ENCODE measurements at places on chromosomes 1 and 21. TPM values are rescaled to one million over a fixed set of nuclear protein-coding genes. Genes with fewer than 3 reads are reported as not detected.

DNA sequence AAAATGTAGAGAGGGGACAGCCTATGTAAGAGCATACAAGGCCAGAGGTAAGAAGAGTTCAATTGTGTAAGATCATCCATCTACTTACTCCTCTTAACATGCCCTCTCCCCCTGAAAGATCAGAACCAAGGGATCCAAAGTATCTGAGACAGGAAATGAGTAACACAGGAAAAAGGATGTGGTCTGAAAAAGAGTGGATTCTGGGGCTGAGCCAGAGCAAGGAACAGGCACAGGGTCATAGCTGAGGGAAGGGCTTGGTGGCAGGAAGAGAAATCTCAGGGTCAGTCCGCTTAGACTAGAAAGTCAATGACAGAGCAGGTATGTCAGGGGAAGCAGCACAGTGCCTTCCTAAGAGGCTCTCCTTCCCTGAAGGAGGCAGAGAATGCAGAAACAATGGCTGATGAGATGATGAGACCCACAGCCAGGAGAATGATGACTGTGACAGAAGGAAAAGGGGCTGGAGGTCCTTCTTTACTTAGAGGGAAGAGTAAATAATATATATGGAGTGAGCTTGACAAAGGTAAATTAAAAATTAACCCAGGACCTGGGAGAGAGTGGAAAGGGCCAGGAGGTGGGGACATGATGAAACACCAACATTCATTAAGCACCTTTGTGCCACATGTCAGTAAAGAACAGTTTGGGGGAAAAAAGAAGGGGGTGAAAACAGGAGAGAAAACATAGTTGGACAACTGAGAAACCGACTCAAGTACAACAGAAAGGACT, 26.2 kb upstream of the A3GALT2 start:
- DNase-seq, result no peak

DNA sequence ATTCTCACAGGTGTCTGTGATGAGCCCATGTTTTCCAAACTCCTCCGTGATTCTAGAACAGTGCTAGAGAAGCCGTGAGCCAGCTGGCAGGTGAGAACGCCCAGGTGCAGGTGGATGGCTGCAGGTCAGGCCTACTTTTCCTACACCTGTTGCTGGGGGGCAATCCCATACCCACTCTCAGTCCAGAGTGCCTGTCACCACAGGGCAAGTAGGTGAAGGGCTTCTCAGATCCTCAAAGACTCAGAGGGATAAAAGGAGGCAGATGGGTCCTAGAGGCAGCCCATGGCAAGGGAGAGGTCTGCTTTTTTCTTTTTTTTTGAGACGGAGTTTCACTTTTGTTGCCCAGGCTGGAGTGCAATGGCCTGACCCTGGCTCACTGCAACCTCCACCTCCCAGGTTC, 50.7 kb upstream of the H6PD start:
- DNase-seq, result no peak

The KDM5B gene
- 14.6 TPM for total RNA-seq

DNA sequence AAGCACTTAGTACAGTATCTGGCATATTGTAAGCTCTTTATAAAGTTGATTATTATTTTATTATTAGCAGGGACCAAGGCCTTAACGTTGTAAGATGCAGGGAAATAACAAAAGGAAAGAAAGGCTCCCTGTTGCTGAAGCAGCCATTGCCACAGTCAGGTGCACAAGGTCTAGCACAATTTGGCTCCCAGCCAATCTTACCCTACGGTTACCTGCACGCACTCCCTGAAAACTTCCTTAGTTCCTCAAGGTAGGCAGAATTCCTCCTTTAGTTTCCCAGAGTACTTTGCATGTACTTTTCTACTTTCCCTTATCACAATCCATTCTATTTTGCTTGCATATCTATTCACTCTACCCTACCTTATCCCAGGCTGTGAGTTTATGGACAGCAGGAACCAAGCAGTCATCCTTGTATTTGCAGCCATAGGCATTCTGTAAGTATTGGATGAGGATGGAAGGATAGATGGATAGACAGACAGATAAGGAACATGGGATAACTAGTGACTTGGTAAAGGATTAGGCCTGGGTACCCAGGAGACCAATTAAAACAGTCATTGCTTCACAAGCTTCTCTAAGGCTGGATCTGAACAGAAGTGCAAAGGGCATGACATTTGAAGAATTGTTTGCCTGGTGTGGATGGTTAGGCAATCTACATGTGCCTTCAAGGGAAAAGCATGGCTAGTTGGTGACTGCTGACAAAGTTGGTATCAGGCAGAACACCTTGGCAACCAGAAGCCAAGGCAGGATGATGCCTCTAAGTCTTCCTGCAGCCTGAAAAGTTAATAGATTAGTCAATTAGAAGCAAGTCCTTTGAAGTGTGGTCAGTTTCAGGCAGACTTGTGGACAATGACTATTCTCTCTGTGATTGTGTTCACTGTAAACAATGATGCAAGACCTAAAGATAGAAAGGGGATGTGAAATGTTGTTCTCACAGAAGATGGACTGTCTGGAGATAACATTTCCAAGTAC, 20.8 kb upstream of the JAK1 start:
- DNase-seq, result no peak

Data from left ventricle myocardium superior (tissue), 1 donor.